HepG2 (cell line): ENCODE measurements at places on chromosomes 5 and 9. TPM values are rescaled to one million over a fixed set of nuclear protein-coding genes. Genes with fewer than 3 reads are reported as not detected.

DNA sequence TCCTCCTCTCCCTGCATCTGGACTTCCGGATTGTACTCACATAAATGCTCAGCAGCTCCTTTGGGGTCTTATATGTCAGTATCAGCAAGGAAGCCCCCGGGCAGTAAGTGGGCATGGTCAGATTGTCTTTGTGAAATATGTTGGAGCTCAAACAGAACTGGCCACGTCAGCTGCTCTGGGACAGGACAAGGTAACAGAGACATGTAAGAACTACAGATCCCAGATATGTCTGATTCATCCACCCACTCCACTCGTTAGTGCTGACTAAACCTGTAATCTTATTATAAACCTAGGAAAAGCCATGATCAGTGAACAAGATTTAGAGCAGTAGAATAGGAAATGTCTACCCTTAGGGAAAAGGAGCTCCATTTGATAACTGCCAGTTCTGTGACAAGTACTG, 561.8 kb downstream of the CETN3 start:
- no peaks in the 10 kb centered on the region for H3K36me3 ChIP-seq
- H3K27ac ChIP-seq, result no peak overlapping the region
- H3K4me3 ChIP-seq, result no peak overlapping the region
- DNase-seq, result no peak

The FABP6 gene
- total RNA-seq, result not detected in 2 replicates

DNA sequence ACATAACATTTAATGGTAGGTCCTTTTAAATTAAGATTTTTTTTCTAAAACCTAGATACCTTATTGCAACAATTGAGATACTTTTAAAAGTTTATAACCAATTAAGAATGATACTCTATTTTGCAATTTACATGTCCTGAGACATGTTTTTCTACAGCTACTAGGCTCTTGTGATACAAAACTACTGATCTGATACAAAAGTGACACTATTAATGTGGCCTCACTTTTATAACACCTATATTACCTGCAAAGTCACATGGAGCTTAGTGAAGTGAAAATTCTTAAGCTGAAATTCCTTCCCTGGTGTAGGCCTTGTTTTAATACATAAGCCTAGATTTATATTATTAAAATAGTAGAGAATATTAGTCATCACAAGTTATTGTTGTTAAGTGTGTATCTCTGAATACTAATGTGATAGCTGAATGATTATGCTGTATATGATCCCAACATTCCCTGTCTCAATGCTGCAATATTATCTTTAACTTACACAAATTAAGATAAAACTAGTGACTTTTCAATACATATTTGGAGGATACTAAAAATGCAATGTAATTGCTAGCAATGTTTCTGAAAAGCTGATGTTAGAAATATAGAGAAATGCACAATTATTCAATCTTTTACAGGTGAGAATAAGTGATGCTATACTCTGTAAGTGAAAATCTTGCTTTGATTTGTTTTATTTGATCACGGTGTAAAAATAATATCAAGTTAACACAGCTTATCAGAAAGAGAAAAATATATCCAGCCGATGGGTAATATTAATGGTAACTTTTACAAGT, 2.6 kb downstream of the NFIB start:
- H3K4me1 ChIP-seq, result peaks cover 24% of the 10 kb centered on the region; the same call in 1 of the 2 replicates
- H3K36me3 ChIP-seq, result no peaks in the 10 kb centered on the region
- DNase-seq, result no peak
- H3K4me3 ChIP-seq, result peak overlapping the region; percentile 72; the same call in 1 of the 2 replicates

- no peaks in the 10 kb centered on the region for H3K4me1 ChIP-seq
- H3K27me3 ChIP-seq, result no peaks in the 10 kb centered on the region
- no peaks in the 10 kb centered on the region for H3K36me3 ChIP-seq
- no peak overlapping the region for H3K4me3 ChIP-seq
- no peak overlapping the region for H3K27ac ChIP-seq
- no peak for DNase-seq
Observed at GRCh38 chr9:136507221-136507991, 24.6 kb upstream of the SEC16A start.

- no peaks in the 10 kb centered on the region for H3K27me3 ChIP-seq
- no peak for DNase-seq
- peaks cover 62% of the 10 kb centered on the region for H3K36me3 ChIP-seq
Observed at GRCh38 chr9:131432597-131433301, 38.9 kb downstream of the PRRC2B start.

DNA sequence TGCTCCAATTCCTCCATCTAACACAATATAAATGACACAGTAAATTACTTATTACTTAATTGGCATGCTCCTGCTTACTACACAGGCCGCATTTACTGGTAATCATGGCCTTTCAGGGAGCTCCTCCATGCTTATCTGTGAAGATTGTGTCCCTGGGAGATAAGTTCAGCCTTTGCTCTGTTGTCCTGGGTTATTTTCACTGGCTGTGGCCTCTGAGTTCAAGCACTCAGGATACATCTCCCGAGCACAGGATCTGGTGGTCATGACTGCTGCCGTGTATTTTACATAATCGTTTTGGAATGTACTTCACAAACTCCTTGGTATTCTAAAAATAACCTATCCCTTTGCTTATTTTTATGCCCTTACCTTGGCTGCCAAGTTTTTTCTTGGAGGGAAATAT, 215.7 kb downstream of the ICE1 start:
- no peaks in the 10 kb centered on the region for H3K36me3 ChIP-seq
- DNase-seq, result no peak
- H3K4me3 ChIP-seq, result no peak overlapping the region
- no peaks in the 10 kb centered on the region for H3K4me1 ChIP-seq
- H3K27ac ChIP-seq, result no peak overlapping the region

The SLIT3 gene
- not detected in 2 replicates for total RNA-seq

GRCh38 chr5:12636209-12636608, 732.0 kb upstream of the CTNND2 start:
- H3K27ac ChIP-seq, result no peak overlapping the region
- no peaks in the 10 kb centered on the region; the same call in 1 of the 2 replicates for H3K27me3 ChIP-seq
- no peaks in the 10 kb centered on the region for H3K4me1 ChIP-seq
- DNase-seq, result no peak
- no peak overlapping the region for H3K4me3 ChIP-seq
- no peaks in the 10 kb centered on the region for H3K36me3 ChIP-seq

GRCh38 chr9:133009906-133010582, 20.8 kb upstream of the GTF3C5 start:
- H3K27ac ChIP-seq, result no peak overlapping the region
- H3K4me3 ChIP-seq, result no peak overlapping the region
- no peak for DNase-seq

- H3K4me1 ChIP-seq, result no peaks in the 10 kb centered on the region
- peaks cover 68% of the 10 kb centered on the region for H3K36me3 ChIP-seq
- no peak overlapping the region for H3K27ac ChIP-seq
- no peak overlapping the region for H3K4me3 ChIP-seq
Observed at GRCh38 chr5:876398-877365, 15.9 kb downstream of the BRD9 start.

GRCh38 chr9:87286506-87286905, 211.2 kb upstream of the DAPK1 start:
- peaks cover 1% of the 10 kb centered on the region; the same call in 1 of the 2 replicates for H3K27me3 ChIP-seq
- no peaks in the 10 kb centered on the region for H3K4me1 ChIP-seq
- H3K27ac ChIP-seq, result no peak overlapping the region
- no peak overlapping the region for H3K4me3 ChIP-seq

GRCh38 chr5:17819783-17820182, 185.5 kb downstream of the TAF11L14 start:
- H3K27me3 ChIP-seq, result no peaks in the 10 kb centered on the region
- H3K4me3 ChIP-seq, result no peak overlapping the region
- H3K27ac ChIP-seq, result no peak overlapping the region
- DNase-seq, result no peak
- no peaks in the 10 kb centered on the region for H3K4me1 ChIP-seq
- no peaks in the 10 kb centered on the region for H3K36me3 ChIP-seq

GRCh38 chr5:178341091-178341850, 108.7 kb upstream of the PHYKPL start:
- H3K27ac ChIP-seq, result no peak overlapping the region
- no peak for DNase-seq
- H3K27me3 ChIP-seq, result peaks cover 5% of the 10 kb centered on the region
- H3K36me3 ChIP-seq, result no peaks in the 10 kb centered on the region

DNA sequence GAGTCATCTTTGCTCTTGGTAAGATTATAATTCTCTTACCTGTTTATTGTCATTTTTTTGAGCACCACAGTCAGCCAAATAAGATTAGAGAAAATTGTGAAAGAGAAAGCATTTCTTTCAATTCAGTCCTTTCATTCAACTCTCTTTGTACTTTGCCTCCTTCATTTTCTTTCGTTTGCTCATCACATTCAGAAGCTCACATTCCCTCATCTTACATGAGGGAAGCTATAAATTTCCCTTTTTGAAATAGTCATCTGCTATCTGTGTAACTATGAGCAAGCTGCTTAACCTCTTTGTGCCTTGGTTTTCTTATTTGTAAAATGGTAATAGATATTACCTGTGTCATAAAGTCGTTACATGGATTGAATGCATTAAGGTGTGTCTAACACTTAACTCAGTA, 41.4 kb downstream of the PAM start:
- H3K27ac ChIP-seq, result peak overlapping the region; percentile 21
- H3K36me3 ChIP-seq, result no peaks in the 10 kb centered on the region
- H3K4me1 ChIP-seq, result peaks cover 42% of the 10 kb centered on the region
- H3K27me3 ChIP-seq, result no peaks in the 10 kb centered on the region
- peak; percentile 41 for DNase-seq
- H3K4me3 ChIP-seq, result no peak overlapping the region

GRCh38 chr5:76689321-76690036, 26.4 kb upstream of the F2R start:
- H3K4me1 ChIP-seq, result peaks cover 29% of the 10 kb centered on the region
- H3K36me3 ChIP-seq, result peaks cover 11% of the 10 kb centered on the region; the same call in 2 of the 3 replicates
- H3K27ac ChIP-seq, result no peak overlapping the region
- no peak for DNase-seq
- no peak overlapping the region for H3K4me3 ChIP-seq
- no peaks in the 10 kb centered on the region for H3K27me3 ChIP-seq

The MROH2B gene
- not detected in 2 replicates for total RNA-seq

DNA sequence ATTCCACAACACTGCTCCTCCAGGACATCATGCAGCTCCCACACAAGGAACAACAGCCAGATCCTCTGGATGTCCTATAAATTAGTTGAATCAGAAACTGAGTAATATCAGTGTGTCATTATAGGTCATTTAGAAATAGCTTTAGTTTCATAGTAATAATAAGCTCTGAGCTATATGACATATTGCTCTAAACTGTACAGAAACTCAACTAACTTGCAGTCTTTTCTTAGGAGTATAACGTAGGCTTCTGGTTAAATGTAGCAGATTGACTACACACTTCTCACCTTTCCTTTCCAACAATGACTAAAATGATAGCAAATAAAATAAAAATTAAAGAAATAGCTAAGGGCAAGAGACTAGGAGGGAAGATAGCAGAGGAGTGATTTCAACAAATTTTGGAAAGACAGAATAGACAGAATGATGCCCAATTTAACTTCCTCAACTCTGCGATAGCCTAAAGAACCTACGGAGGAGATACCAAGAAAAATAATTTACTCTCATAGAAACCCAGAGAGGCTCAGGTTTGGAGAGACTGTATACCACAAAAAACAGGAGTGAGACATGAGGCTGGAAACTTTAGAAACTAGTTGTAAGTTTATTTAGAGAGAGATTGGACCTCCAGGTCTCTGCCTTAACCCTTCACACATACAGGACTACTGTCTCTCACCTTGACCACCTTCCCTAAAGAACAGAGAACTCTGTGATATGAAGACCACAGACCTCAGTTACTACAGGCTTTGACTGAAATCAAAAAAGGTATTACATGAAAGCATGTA, 193.7 kb downstream of the TSSK1B start:
- no peaks in the 10 kb centered on the region; the same call in 1 of the 2 replicates for H3K27me3 ChIP-seq
- H3K4me3 ChIP-seq, result no peak overlapping the region
- H3K4me1 ChIP-seq, result no peaks in the 10 kb centered on the region
- no peak overlapping the region for H3K27ac ChIP-seq
- H3K36me3 ChIP-seq, result no peaks in the 10 kb centered on the region
- no peak for DNase-seq

- no peaks in the 10 kb centered on the region; the same call in 1 of the 2 replicates for H3K36me3 ChIP-seq
- DNase-seq, result no peak
- no peaks in the 10 kb centered on the region for H3K27me3 ChIP-seq
- H3K27ac ChIP-seq, result no peak overlapping the region
- peaks cover 39% of the 10 kb centered on the region for H3K4me1 ChIP-seq
Observed at GRCh38 chr5:139415869-139416268, 12.0 kb upstream of the SPATA24 start.

- peaks cover 52% of the 10 kb centered on the region for H3K4me1 ChIP-seq
- H3K27me3 ChIP-seq, result no peaks in the 10 kb centered on the region
- no peak for DNase-seq
- H3K27ac ChIP-seq, result no peak overlapping the region
- 0 out of 2 replicates have a peak, but pooled peaks cover 2% of the 10 kb centered on the region for H3K36me3 ChIP-seq
- H3K4me3 ChIP-seq, result no peak overlapping the region
Observed at GRCh38 chr9:111477677-111478076, 6.5 kb downstream of the ECPAS start.

GRCh38 chr5:142871363-142872193, 101.4 kb downstream of the ARHGAP26 start:
- peaks cover 74% of the 10 kb centered on the region for H3K4me1 ChIP-seq
- no peaks in the 10 kb centered on the region for H3K36me3 ChIP-seq
- no peaks in the 10 kb centered on the region for H3K27me3 ChIP-seq
- H3K27ac ChIP-seq, result no peak overlapping the region
- no peak overlapping the region for H3K4me3 ChIP-seq

- H3K27ac ChIP-seq, result no peak overlapping the region
- no peaks in the 10 kb centered on the region; the same call in 2 of the 3 replicates for H3K27me3 ChIP-seq
- no peak for DNase-seq
Observed at GRCh38 chr5:53820119-53820801, 259.8 kb downstream of the NDUFS4 start.

The FLT4 gene
- not detected in 2 replicates for total RNA-seq

- peaks cover 95% of the 10 kb centered on the region for H3K4me1 ChIP-seq
- DNase-seq, result no peak
- H3K4me3 ChIP-seq, result no peak overlapping the region
- H3K36me3 ChIP-seq, result peaks cover 19% of the 10 kb centered on the region
Observed at GRCh38 chr5:177098470-177099141, 11.9 kb downstream of the FGFR4 start.

GRCh38 chr5:124570285-124571035, 176.0 kb downstream of the ZNF608 start:
- H3K27ac ChIP-seq, result no peak overlapping the region
- peaks cover 45% of the 10 kb centered on the region for H3K4me1 ChIP-seq
- no peaks in the 10 kb centered on the region for H3K36me3 ChIP-seq
- no peaks in the 10 kb centered on the region for H3K27me3 ChIP-seq
- no peak overlapping the region for H3K4me3 ChIP-seq
- DNase-seq, result no peak

GRCh38 chr9:104386425-104387069, 117.5 kb upstream of the OR13F1 start:
- H3K4me1 ChIP-seq, result no peaks in the 10 kb centered on the region
- H3K27ac ChIP-seq, result no peak overlapping the region
- H3K27me3 ChIP-seq, result no peaks in the 10 kb centered on the region

The FAM169A gene
- 84.8 and 110 TPM in 2 replicates for total RNA-seq
